ENCODE measurements at places on chromosomes 2 and 18. TPM values are rescaled to one million over a fixed set of nuclear protein-coding genes. Genes with fewer than 3 reads are reported as not detected.

- DNase-seq, result no peak
Observed at GRCh38 chr2:128305555-128306080, 13.1 kb downstream of the HS6ST1 start.

- DNase-seq, result no peak
Observed at GRCh38 chr2:103025056-103025455, 263.2 kb downstream of the TMEM182 start.

- peak; percentile 11 for DNase-seq
Observed at GRCh38 chr18:43279015-43279744, 1.9 kb upstream of the SYT4 start.

DNA sequence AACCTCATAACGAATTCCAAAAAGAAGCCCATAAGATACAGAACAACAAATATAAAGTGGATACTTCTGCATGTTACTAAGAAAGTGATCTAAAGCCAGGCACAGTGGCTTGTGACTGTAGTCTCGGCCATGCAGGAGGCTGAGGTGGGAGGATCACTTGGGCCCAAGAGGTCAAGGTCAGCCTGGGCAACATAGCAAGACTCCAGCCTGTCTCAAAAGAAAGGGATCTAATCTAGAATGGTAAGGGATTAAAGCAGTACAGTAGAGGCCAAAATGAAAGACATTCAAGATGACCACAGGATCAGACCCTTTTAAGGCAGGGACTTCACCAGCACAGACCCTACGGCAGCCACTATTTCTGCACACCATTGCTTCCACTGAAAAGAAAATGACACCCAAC is 3.8 kb downstream of the COBLL1 start:
- DNase-seq, result no peak

Gene LCT
- total RNA-seq, result not detected

Gene CYRIA
- 10.7 TPM for total RNA-seq

DNA sequence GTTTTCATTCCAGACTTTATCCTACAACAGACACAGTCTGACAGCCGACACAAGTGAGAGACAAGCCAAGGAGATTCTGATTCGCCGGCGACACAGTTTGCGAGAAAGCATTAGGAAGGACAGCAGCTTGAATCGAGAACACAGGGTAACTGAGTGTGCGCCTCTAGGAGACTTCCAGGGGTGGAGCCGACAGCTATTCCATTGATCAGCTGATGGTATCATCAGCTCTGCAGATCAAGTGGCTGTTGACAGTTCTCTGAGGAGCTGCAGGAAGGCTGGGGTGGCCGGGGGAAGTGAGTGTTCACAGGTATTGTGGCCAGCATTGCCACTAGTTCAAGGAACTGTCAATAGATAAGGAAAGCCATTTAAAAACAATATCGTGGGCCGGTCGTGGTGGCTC is 57.3 kb upstream of the TMEM182 start:
- no peak for DNase-seq

GRCh38 chr2:170314744-170315447 is 136.9 kb downstream of the MYO3B start:
- no peak for DNase-seq

DNA sequence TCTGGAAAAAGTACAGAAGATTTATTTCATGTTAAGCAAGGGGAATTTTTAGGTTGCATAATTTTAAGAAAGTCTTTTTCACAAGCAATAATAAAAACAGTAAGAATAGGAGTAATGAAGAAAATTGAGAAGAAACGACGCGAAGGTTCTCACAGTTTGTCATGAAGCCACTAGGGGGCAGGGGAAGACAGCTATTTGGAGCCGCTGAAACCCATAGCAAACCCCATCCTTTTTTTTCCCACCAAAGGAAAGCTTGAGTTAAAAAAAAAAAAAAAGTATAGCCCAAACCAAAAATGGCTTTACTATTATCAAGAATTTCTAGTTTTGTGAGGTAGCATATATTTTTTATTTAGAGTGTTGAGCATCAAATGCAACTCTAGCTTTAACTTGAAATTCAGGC is 300.9 kb downstream of the PHLPP1 start:
- peak; percentile 20 for DNase-seq

Gene MOB1A
- total RNA-seq, result 173 TPM

- DNase-seq, result no peak
Observed at GRCh38 chr18:13888191-13888716, 27.1 kb downstream of the MC2R start.

Gene ARL6IP6
- 40.8 TPM for total RNA-seq

GRCh38 chr2:9741110-9741509 is 102.2 kb upstream of the TAF1B start:
- no peak for DNase-seq

DNA sequence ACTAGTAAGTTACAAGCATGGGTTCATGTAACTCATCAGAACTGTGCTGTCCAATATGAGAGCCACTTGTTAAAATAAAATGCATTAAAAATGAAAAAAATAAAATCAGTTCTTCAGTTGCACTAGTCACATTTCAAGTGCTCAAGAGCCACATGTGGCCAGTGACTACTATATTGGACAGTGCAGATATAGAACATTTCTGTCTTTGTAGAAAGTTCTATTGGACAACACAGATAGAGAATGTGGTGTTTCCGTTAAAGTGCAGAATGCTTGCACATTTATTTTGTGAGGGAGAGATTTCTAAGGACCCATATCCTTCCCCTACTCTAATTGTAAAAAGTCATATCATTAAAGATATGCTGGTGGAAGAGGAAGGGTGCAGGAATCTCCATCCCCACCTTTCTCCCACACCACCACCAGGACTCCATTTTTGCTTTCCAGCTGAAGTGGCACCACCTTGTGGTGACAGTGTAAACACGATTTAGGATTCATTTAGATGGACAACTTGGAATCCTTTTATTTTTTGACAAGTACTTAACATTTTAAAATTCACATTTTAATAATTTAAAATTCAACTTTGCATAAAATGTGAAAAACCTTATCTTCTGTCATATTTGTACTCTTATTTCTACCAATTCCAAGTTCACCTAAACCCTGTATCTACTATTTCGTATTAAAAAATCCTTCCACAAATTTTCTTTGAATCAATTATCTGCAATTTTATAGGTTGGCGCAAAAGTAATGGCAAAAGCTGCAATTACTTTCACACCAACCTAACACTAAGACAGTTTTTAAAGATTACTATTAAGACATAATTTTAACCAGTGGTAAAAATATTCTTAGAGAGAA is 9.4 kb upstream of the CD302 start:
- peak; percentile 27 for DNase-seq

- no peak for DNase-seq
Observed at GRCh38 chr2:18600255-18600613, 10.9 kb upstream of the NT5C1B start.

GRCh38 chr2:45123521-45124191 is 114.4 kb upstream of the SIX2 start:
- peak; percentile 36 for DNase-seq

DNA sequence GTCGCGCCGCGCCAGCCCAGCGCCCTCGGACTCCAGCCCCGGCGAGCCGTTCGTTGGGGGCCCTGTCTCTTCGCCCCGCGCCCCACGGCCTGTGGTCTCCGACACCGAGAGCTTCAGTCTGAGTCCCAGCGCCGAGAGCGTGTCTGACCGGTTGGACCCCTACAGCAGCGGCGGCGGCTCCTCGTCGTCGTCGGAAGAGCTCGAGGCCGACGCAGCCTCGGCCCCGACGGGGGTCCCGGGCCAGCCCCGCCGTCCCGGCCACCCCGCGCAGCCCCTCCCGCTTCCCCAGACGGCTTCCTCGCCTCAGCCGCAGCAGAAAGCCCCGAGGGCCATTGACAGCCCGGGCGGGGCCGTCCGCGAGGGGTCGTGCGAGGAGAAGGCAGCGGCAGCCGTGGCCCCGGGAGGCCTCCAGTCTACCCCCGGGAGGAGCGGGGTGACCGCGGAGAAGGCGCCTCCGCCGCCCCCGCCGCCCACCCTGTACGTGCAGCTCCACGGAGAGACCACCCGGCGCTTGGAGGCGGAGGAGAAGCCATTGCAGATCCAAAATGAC is 1.4 kb downstream of the PHLPP1 start:
- no peak for DNase-seq

DNA sequence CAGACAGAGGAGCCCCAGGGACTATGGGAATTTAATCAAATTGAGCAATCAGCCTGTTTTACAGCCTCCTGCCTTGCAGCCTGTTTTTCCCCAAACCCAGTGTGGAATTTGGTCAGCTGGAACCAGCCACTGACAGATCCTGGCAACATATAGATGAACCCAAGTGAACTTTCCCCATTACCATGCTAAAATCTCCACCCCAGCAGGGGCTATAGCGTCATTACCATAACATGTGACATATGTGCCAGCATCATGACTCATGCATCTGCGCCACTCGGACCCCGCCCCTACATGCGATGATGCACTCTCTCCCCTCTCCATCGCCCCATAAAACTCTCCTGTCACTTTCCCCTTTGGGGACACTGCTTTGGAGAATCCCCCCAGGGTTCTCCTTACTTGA is 17.3 kb upstream of the FEZ2 start:
- DNase-seq, result no peak

DNA sequence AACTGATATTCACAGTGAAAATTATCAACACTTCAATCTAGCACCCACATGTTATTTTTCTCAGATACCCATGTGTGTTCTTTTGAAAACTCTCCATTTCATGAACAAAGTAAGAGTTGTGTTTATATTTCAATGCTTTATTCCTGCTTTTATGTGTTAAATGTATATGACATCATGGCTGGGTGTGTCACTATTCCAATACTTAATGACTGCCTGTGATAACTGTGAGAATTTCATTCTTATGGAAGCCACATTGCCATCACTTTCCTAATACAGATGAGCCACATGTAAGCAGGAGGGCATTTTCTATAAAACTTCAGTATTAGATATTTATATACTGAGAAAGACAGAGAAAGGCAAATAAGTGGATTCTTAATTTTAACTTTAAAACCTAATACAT is 100.4 kb upstream of the FIGN start:
- DNase-seq, result no peak

DNA sequence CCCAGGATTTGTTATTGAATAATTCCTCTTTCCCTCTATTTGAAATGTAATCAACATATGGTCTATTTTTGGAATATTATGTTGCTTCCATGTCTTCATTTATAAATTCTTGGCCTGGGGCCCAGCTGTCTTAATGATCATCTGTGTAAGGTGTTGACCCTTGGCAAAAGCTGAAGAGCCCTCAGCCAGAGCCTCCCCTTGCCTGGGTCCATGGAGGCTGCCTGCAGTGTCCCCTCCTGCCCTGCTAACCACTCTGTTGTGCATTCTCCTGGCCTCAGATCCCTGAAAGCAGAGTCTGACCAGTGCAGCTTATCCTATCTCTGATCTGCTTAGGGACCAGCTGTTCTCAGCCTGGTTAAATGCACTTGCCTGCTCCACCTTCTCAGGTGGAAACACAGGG is 226.1 kb upstream of the APCDD1 start:
- DNase-seq, result no peak

Gene ACSL3
- total RNA-seq, result 171 TPM

Gene KIAA2012
- total RNA-seq, result not detected

GRCh38 chr2:47388888-47389287 is 14.1 kb upstream of the MSH2 start:
- peak; percentile 38 for DNase-seq

- peak; percentile 86 for DNase-seq
Observed at GRCh38 chr2:221999717-222000116, 299.1 kb downstream of the PAX3 start.

- no peak for DNase-seq
Observed at GRCh38 chr18:63316612-63317555, 2.7 kb downstream of the BCL2 start.

DNA sequence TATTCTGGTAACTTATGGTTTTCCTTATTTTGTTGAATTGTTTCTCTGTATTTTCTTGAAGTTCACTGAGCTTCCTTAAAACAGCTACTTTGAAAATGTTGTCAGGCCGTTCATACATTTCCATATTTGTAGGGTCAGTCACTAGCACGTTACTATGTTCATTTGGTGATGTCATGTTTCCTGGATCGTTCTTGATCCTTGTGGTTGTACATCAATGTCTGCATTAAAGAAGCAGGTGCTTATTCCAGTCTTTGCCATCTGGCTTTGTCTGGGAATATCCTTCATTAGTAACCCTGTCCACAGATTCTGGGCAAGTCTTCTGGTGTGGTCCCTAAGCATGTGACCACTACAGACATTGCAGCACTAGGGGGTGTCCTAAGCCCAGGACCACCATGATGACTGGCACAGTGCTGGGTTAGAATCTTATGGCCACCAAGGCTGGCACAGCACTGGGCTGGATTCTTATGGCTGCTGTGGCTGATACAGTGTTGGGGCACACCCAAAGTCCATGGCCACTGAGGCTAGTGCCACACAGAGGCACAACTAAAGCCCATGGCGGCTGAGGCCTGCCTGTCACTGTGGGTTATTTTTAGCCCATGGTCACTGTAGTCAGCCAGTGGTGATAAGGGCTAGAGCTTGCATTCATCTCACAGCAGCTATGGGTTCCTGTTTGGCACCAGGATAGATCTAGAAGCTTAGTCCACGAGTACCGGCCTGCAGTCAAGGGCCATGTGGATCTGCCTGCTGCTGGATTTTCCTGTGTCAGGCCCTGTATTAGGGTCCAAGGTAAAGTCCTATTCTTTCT is 13.2 kb downstream of the VWA3B start:
- DNase-seq, result no peak

- no peak for DNase-seq
Observed at GRCh38 chr2:66408905-66409304, 26.0 kb upstream of the MEIS1 start.

GRCh38 chr2:79370976-79371538 is 141.8 kb upstream of the CTNNA2 start:
- DNase-seq, result no peak

Gene BIN1
- 89.3 TPM for total RNA-seq

- peak; percentile 99 for DNase-seq
Observed at GRCh38 chr2:10493634-10494281, 45.6 kb upstream of the ODC1 start.

Gene NLRC4
- total RNA-seq, result not detected

Gene SPP2
- total RNA-seq, result not detected

Gene CASP10
- 8.5 TPM for total RNA-seq

GRCh38 chr2:146665800-146666199 is 1179.0 kb upstream of the ACVR2A start:
- DNase-seq, result no peak

DNA sequence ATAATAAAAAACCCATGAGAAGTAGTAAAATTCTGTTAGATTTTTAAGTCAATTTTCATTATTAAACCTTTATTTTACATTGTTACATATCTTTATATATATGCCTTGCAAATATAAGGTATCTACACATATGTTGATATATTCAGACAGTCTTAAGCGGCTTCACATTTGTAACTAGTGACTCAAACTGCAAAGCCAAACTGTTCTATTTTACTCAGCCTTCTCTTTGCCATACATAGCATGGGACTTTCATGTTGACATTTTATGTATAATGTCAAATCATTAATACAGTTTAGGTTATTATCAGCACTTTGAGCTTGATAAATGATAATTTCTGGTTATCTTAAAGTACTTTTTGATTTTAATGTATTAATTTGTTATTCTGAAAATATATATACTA is 125.0 kb upstream of the WDSUB1 start:
- no peak for DNase-seq

Gene PRSS56
- total RNA-seq, result not detected

Gene HOXD11
- not detected for total RNA-seq

GRCh38 chr2:156908825-156909224 is 348.7 kb upstream of the GALNT5 start:
- DNase-seq, result no peak

- peak; percentile 73 for DNase-seq
Observed at GRCh38 chr2:118122594-118123281, 34.5 kb downstream of the INSIG2 start.

- DNase-seq, result no peak
Observed at GRCh38 chr2:121184248-121184862, 100.6 kb downstream of the TFCP2L1 start.

GRCh38 chr2:152762202-152762601 is 43.8 kb downstream of the ARL6IP6 start:
- DNase-seq, result no peak
